ENCODE measurements at places on chromosomes 7 and 10. TPM values are rescaled to one million over a fixed set of nuclear protein-coding genes. Genes with fewer than 3 reads are reported as not detected.

GRCh38 chr10:13396369-13396768, 48.3 kb upstream of the SEPHS1 start:
- no peak for DNase-seq

DNA sequence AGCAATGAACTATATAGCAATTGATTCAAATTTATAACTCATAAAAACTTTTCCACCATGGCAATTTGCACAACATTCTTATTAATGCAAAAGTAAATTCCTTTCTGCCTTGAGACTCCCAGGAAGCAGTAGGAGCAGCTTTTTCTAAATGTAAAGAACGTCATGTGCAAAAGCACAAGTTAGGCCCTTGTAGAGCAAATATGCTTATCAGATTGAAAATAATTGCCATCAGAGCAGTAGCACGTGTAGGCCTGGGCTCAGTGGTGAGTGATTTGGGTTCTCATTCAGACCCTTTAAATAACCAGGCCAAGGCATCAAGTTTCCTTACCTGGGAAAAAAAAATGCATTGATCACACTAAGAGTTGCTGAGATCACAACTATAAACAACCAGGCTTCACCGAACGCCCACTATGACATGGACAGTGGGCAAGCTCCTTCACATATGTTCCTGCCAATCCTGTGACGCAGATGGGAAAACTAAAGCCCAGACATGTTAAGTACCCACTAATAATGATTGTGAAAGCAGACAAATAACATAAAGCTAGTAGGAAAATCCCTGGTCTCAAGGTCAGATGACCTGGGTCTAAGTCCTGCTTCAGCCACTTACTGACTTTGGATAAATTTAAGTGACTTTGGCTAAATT, 22.1 kb upstream of the SAR1A start:
- DNase-seq: no peak

The IL2RA gene
- total RNA-seq: 27.5 TPM

DNA sequence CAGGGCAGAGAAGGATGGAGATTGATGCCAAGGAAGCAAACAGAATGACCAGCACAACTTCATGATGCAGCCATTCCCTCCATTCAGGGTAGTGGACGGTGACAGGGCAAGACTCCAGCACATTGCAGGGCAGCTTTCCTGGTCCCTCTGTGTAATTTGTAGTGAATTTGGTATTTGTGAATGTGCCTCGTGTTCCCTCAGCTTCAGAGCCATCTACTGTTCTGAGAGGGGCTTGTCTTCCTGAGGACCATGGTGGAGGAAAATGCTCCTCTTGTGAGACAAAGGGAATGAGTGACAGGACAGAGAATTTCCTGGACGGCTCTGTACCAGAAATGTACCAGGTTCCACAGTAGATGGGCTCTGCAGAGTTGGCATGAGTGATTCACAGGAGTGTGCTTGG, 132.1 kb downstream of the ADRA2A start:
- DNase-seq: no peak

DNA sequence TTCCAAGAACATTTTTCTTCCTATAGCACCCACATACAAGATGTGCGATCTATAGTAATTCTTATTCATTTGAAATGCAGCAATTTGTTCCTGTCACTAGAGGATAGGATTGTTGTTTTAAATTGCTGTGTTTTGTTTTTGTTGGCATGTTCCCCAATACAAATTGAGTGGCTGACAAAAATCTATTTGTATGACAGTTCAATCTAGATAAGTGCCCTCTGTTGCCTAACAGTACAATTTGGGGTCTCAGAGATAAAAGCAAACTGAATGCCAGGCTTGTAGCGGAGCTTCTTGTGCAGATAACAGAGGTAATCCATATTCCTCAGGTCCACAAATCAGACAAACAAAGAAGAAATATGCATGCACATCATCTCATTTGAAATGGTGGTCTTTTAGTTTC, 68.8 kb downstream of the VTI1A start:
- DNase-seq: no peak

GRCh38 chr10:94005050-94005449, 11.3 kb downstream of the PLCE1 start:
- DNase-seq: no peak

DNA sequence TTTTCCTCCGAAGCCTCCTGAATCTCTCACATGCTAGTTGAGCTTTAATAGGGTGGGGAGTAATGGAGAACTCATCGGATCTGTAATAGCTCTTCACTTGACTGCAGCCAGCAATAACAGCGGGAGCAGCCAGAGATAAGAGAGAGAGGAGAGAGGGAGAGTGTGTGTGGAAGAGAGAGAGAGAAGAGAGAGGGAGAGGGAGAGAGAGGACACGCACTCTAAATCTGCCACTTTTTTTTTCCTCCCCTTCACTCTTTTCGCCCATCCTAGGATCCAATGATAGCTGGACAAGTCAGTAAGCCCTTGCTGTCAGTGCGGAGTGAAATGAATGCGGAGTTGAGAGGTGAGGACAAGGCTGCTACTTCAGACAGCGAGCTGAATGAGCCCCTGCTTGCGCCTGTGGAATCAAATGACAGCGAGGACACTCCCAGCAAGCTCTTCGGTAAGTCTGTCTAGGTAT, 107.9 kb downstream of the POU6F2 start:
- DNase-seq: no peak

GRCh38 chr10:28463676-28464395, 69.1 kb upstream of the WAC start:
- no peak for DNase-seq
